Right atrium auricular region (tissue), 2 donors: ENCODE measurements at places on chromosomes 13 and 19.

DNA sequence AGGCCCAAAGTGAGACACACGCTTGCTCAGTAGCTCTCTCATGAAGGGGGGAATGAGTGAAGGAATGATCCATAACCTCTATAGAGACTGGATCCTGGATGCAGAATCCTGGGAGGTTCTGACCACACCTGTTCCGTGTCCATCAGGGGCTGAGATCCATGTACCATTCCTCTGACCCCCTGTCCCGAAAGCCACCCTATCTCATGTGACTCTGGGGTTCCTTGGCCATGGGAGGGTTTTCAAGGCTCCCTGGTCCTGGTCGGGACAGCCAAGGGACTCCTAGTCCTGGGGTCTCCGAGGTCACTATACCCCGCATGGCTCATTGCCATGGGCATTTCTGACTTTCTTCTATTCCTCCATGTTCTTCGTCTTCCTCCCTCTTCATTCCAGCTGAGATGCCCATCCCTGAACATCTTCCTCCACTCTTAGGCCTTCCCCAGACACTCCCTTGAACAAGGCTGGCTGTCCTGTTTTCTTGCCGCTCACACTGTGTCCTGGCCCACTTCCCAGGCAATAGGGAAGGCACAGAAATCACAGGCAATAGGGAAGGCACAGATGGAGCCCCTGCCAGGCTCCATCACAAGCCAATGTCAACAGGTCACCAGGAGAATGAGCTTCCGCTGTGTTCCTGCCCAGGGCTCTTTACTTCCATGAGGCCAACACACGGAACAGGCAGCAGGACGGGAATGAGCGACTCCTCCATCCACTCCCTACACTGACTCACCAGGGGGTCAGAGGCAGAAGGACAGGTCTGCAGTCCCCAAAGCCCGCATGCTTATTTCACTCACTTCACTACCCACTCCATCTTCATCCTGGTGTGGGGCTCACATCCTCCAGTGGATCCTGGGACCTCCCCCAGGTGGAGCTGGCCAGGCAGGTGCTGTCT, 3.2 kb downstream of the CEACAM5 start:
- DNase-seq, result no peak

DNA sequence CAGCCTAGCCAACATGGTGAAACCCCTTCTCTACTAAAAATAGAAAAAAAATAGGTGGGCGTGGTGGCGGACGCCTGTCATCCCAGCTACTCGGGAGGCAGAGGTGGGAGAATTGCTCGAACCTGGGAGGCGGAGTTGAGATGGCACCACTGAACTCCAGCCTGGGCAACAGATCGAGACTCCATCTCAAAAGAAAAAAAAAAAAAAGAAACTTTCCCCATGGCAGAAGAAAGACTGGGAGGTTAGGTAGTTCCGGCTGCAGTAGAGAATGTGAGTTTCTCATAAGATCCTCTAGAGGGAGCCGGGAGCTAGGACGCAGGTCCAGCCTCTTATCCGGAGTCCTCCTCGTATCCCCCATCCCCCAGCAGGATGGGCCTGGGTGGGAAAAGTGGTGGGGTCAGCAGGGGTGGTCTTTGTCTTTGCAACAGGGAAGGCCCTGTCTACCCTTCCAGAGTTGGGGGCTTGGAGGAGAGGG, 13.2 kb upstream of the CREB3L3 start:
- no peak for DNase-seq

- DNase-seq, result no peak
Measured at GRCh38 chr13:97749174-97749573, 204.3 kb upstream of the IPO5 start.

DNA sequence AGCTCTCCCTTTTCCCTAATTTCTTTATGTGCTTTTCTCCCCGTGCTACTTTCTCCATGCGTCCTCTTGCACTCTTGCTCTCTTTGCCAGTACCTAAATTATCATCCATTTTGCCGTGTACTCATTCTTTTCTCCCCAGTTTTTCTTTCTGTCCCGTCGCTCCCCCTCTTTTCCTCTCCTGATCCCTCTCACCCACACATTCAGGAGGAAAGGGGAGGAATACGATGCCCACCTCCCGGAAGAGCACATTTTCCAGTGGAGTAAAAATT, 821 bp downstream of the ZNF616 start:
- no peak for DNase-seq

DNA sequence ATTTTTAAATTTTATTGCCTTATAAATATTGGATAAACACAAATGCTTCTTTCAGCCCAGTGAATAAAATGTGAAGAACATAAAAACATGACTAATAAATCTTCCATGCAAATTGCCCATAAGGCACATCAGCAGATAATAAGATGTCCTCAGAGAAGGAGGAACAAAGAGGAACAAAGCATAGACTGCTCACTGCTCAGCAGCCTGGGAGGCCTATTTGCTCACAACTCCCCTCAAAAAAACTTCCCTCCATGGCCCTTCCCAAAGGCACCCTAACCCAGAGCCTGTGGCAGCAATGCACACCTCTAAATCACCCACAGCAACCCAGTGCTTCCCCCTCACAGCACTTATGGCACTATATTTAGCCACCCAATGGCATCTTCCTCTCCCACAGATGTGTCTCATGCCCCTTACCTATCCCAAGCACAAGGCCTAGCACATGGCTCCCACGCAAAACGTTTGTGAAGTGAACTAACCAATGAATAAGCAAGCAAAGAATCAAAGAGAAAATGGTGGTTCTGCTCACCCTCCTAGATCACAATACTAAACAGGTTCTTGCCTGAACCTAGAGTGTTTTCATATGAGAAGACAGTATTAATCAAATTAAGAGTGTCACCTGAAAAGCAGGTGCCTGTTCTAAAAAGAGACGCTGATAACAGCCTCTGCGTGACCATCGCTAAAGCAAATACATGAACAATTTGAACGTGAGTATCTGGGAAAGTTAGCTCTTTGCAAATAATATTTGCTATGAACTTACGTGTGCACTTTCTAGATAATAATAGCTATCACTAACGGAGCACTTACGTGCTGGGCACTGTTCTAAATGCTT, 96.9 kb downstream of the TBC1D4 start:
- DNase-seq, result no peak

DNA sequence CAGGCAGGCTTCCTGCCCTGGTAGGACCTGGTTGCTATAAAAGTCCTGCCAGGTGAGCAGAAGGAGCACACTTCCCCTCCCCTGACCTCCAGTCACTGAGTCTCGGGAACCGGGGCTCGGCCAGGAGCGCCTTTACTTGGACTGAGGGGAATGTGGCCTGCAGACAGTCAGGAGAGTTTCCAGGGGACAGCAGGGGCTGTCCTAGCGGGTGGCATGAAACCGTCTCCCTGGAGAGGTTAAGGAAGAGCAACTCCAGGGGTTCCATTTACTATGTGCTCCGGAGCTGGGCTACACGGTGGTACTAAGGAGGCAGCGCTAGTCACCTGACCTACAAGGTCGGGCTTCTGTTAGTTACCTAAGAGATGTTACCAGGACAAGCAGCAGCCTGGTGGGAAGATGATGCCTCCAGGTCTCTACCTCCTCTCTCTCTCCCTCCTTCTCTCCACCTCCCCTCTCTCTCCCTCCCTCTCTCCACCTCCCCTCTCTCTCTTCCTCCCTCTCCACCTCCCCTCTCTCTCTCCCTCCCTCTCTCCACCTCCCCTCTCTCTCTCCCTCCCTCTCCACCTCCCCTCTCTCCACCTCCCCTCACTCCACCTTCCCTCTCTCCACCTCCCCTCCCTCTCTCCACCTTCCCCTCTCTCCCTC, 4.1 kb upstream of the CNOT3 start:
- DNase-seq, result no peak

- no peak for DNase-seq
Measured at GRCh38 chr19:50465986-50466705, 10.2 kb upstream of the EMC10 start.

- DNase-seq, result no peak
Measured at GRCh38 chr19:47514151-47514868, 553 bp downstream of the NAPA start.

DNA sequence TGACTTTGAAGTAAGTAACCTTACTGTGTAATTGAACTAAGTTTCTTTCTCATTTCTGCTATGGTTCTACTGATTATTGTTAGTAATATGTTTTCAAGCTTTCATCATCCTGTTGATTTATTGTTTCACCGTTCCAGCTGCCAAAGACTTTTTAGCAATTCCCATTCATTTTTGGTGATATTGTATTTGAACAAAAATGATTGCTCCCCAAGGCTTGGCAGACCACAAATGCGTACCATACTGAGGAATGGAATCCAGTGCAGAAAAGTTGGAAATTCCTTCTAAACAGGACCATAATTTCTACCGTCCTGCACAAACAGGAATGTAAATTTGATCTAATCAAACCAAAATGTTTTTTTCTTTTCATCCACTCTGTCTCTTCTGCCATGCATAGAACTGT, 10.7 kb downstream of the EPSTI1 start:
- no peak for DNase-seq

GRCh38 chr13:80945328-80945727, 604.4 kb upstream of the SPRY2 start:
- DNase-seq, result no peak

DNA sequence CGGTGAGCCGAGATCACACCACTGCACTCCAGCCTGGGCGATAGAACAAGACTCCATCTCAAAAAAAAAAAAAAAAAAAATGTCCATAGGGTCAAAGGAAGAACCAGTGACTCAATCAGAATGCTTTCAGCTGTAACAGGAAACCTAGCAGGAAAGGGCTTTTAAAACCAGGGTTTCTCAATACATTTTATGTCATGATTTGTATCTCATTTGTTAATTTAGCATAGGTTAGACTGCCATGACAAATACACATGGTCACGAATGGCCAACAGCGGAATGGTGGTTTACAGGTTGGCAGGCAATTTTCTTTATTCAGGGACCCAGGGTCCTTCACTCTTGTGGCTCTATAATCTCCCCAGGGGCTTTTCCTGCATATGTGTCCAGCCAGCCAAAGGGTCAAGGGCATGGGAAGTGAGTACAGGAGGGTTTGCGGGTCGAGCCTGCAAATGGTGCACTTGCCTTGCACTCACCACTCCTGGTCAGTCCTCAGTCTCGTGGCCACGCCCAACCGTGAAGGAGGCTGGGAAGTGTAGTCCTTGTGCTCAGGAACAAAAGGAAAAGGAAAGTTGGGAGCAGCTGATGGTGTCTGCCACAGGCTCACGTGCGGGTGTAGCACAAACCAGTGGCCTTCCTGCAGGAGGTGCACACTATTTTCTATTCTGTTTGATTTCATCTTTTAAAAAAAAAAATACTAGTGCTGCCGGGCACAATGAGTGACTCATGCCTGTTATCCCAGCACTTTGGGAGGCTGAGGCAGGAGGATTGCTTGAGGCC, 14.8 kb downstream of the DHX34 start:
- DNase-seq, result no peak

DNA sequence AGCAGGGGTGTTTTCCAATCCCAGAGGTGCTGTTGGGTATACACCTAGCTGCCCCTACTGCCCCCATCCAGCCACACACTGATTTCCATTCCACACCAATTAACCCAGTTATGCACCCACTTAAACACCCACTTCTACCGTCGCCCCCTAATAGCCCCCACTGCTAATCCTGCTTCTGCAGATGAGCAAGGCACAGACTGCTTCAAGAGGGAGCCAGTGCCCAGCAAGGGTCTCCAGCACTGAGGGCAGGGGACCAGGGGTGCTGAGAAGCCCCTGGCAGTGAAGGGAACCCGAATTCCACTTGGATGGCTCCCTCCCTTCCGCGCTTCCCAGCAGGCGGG, 1.2 kb downstream of the FXYD7 start:
- no peak for DNase-seq

DNA sequence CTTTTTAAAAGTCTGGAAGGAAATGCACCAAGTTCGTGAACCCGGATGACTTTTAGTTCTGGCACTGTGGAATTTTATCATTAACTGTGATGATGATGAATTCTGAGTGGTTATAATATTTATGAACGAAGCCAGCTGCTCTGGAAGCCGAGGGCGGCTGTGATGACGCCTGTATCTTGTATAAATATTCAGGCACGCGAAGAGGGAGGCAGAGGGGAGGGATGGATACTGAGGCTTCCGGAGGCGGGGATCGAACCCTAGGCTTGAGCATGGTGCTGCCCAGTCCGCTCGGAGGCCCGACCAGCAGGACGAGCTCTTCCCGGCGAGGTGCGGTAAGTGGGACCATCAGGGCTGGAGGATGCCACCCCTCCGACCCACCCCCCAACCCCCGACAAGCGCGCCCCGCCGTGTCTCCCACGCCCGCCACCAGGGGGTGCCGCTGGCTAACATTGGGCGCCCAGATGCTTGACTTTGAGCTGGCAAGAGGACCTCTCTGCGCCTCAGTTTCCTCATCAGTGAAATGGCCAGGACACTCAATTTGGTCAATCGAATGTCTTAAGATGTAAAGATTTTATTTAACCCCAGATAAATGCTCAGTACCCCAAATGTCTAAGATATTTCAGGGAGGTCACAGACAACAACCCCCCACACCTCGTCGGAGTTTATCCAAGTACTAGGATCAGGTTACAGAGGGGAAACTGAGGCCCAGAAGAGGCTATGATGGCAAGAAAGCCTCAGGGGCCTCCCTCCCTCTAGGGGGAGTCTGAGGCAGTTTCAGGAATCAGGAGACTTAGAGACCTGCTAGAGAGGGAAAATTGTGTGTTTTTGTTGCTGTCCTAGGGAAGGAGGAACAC, 4.5 kb upstream of the RAB3A start:
- no peak for DNase-seq

DNA sequence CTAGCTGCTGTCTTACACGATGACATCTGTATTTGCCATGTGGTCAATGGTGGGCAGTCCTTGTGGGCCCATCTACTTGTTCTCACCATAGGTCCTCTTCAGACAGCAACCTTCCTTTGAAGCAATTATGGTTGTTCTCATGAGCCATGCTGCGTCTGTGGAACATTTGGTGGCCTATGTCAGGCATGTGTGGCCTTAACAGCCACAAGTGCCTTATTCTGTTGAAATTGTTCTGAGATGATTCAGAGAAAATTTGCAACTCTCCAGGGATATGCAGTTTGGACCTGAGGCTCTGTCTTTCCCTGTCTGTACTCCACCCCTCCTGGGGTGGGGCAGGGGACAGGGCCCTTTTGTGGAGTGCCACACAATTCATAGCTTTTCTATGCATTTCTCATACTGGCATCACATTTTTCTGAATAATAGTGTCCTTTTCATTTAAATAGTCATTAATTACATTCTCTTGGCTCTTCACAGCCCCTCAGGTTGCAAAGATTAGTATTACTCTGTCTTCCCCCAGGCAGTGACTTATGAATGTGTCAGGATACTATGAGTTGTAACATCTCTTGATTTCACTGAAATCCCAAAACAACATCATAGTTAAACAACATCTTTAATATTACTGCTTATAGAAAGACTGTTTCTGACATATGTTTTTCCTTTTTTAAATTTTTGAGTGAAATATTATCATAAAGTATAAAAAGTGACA, 102.1 kb downstream of the ITGBL1 start:
- no peak for DNase-seq
